ENCODE measurements at places on chromosomes 3 and 15. TPM values are rescaled to one million over a fixed set of nuclear protein-coding genes. Genes with fewer than 3 reads are reported as not detected.

The ROBO2 gene
- under 0.01 TPM for total RNA-seq

The CDCP1 gene
- total RNA-seq = 27.4 TPM

The ADGRG7 gene
- not detected for total RNA-seq

The CERS3 gene
- total RNA-seq = not detected

The NTRK3 gene
- total RNA-seq = not detected

The TMEM212 gene
- not detected for total RNA-seq

The LYZL4 gene
- total RNA-seq = not detected

The UROC1 gene
- total RNA-seq = not detected

The CDHR4 gene
- not detected for total RNA-seq

The CCR9 gene
- not detected for total RNA-seq

Measured in subcutaneous preadipocyte (primary cell).